H9 (cell line): ENCODE measurements at places on chromosomes 6 and 20. TPM values are rescaled to one million over a fixed set of nuclear protein-coding genes. Genes with fewer than 3 reads are reported as not detected.

RNGTT gene
- total RNA-seq, result 20.5 and 20.8 TPM in 2 replicates

RFX6 gene
- not detected in 2 replicates for total RNA-seq

GRCh38 chr6:108798670-108799353 is 49.4 kb upstream of the ARMC2 start:
- no peak overlapping the region for H3K4me3 ChIP-seq
- no peaks in the 10 kb centered on the region for H3K27me3 ChIP-seq
- H3K4me1 ChIP-seq, result no peaks in the 10 kb centered on the region

DNA sequence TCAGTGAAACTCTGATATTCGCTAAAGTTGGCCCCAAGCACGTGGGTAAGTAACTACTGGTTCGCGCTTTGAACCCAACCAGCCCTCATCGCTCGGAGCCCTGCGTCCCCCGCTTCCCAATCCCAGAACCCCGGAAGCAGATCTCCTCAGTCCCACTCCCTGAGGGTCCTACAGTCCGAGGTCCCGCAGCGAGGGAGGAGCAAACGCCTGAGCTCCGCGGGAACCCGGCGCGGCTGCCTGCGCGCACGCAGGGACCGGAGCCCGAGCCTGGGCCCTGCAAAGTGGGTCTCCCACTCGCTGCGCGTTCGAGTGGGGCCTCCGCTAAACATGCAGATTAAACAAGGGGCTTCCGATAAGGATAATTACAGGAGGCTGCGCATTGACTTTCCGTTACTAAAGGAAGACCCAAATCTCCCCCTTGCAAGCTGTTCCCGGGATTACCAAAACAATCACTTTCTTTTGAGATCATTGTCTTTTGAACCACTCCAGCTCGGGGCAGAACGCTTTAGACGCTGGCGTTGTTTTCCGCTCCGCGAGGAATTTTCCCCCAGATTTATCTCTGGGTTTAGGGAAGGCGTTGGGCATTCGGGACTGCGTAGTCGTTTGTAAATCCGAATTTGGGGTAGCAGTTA is 1.3 kb upstream of the VSX1 start:
- H3K36me3 ChIP-seq, result no peaks in the 10 kb centered on the region
- H3K4me3 ChIP-seq, result peak overlapping the region; percentile 80
- peak; percentile 30 for DNase-seq

NRSN1 gene
- not detected in 2 replicates for total RNA-seq

- H3K27me3 ChIP-seq, result no peaks in the 10 kb centered on the region
- no peak overlapping the region for H3K27ac ChIP-seq
- H3K4me1 ChIP-seq, result no peaks in the 10 kb centered on the region; the same call in 1 of the 2 replicates
- no peak overlapping the region for H3K4me3 ChIP-seq
Measured at GRCh38 chr6:148648754-148649453, 97.9 kb upstream of the UST start.

IP6K3 gene
- total RNA-seq, result 0.29 and 0.46 TPM in 2 replicates

DNA sequence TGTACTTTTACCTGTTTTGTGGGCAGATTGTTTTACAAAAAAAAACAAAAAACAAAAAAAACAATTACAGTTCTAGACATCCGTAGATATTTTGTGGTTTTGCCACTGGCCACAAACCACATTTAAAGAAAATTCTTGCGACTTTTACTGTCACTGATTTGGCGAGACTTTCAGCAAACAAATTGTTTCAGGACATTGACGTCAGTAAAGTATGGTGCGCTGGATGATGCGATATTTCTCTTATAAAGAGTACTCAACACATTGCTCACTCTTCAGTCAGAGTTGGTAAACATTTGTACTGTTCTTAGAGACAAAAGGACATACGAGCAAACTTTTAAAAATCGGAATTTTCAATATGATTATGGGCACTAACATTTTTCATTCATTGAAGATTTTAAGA is 229.8 kb downstream of the HAO1 start:
- H3K27me3 ChIP-seq, result no peaks in the 10 kb centered on the region
- no peak for DNase-seq
- H3K4me3 ChIP-seq, result no peak overlapping the region
- H3K27ac ChIP-seq, result no peak overlapping the region
- no peaks in the 10 kb centered on the region for H3K36me3 ChIP-seq

ZC2HC1B gene
- not detected in 2 replicates for total RNA-seq

DNA sequence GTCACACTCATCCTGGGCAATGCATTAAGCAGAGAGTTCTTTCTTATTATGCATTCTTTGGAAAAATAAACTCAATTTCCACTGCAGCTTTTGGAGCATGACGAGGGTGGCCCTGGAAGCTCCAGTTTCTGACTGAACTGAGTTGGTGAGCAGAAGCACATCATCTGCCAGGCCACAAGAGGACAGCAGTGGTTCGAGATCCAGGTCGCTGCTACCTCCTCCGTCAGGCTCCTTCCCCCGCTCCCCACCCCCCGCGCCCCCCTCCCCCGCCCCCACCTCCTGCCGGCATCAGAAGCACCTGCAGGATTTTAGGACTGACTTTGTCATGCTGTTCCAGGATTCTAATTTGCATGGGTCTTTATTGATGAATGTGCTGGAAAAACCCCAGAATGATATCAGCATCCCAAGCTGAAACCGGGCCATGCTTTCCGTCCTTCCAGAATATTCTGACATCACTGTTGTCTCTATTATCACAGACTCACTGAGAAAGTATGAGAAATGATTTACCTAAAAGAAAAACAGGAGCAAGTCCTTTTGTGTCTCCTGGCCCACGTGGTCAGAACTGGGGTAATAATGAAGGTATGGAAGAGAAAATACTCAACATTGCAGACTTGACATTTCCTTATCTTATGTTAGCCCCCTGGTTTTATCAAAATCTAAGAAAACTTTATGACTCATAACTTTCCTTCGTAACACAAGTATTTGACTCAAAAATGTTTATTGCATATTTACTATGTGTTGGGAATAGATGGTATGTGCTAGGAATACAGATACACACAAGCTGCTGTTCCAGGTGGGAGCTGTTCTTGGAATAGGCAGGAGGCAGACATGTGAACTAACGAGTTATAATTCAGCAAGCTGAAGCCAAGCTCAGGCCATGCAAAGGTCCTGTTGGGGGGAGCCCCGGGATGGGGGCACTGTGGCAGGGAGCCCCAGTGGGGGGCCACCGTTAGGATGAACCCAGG is 220.2 kb upstream of the EXOC2 start:
- no peak overlapping the region for H3K27ac ChIP-seq
- DNase-seq, result peak; percentile 85
- H3K4me1 ChIP-seq, result no peaks in the 10 kb centered on the region
- H3K36me3 ChIP-seq, result peaks cover 12% of the 10 kb centered on the region

MUC22 gene
- not detected in 2 replicates for total RNA-seq
